ENCODE measurements at places on chromosomes 11 and 22. TPM values are rescaled to one million over a fixed set of nuclear protein-coding genes. Genes with fewer than 3 reads are reported as not detected.
A peak's percentile ranks its signal among the peaks of the same experiment; 100 is the strongest.

APLP2 gene
- total RNA-seq: 418 TPM

- DNase-seq: no peak
Measured at GRCh38 chr22:19723232-19723982, at the start of gene GP1BB. GP1BB (plus strand) TSS chr22:19723539; CDS start chr22:19723570, 31 bp downstream.

- DNase-seq: no peak
Measured at GRCh38 chr11:70209391-70209912, 6.4 kb downstream of the FADD start.

DNA sequence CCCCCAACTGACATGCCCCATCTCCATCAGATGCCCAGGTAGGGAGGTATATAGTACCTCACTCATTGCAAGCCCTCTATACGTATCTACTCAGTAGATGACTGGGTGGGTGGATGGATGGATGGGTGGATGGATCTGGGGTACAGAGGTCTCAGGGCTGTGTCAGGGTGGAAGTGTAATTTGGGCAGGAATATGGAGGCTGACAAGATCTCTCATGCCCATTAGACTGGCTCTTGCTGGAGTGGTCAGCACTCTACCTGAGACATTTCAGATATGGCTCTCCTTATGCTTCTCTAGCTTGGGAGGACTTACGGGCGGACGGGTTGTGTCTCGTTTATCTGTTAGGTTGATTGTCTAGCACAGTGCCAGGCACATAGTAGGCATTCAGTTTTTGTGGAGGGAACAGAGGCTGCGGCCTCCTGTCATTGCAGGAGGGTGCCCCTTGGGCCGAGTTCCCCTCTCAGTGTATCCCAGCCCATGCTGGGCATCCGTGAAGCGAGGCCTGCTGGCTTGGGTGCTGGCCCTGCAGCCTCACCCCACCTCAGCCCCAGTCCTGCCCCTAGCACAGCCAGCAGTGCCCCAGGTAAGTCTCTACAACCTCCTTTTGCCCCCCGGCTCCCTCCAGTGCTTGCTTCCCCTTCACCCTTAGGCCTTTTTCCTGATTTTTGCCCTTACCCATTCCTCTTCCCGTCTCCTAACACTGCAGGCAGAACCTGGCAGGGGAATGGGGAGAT lies 13.7 kb downstream of the ROBO3 start:
- DNase-seq: no peak

DNA sequence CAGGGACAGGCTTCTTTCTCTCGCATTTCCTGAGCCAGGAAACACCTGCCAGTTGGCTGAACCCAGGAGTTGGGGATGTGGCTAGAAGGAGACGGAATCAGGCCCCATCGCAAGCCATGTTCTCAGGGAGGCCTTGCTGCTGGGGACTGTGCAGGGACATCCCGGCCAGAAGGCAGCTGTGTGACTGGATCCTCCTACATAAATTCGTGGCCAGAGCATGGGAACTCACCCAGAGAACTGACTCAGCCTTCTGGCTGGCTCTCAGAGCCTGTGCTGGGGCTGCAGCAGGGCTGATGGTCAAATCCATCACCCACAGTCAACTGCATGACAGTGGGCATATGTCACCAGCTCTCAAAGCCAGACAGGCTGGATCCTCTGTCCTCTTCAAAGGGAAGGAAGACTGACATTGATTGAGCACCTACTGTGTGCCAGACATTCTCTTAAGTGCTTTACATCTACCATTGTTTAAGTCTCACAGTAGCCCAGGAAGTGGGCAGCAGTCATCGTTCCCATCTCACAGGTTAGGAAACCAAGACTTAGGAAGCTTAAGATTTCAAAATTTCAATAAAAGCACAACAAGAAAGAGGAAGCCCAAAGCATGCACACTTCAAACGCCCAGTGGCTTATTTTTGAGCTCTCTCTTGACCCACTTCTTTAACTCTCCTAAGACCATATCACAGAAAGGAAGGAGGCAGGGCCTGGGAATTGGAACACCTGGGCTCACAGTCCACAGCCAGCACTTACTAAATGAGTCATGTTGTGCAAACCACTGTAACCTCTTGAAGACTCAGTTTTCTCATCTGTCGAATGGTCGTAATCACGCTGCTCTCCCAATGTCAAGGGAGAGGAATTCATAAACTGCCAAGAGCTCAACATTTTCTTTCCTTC lies 30.9 kb upstream of the CACNG2 start:
- peak; percentile 37 for DNase-seq
